ENCODE measurements at places on chromosomes 1 and 21.

DNA sequence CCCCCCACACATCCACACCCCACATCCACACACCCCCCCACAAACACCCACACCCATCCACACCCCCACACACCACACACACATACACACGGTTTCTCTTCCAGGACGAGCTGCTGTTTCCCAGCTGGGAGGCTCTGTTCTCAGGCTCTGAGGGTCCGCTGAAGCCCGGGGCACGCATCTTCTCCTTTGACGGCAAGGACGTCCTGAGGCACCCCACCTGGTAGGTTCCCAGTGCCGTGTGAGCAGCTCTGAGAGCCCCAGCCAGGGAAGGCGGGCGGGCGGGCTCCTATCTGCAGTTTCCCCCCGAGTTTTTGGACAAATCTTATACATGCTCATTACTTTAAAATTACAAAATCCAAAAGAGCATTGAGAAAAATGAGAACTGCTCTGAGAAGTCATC lies 31.2 kb downstream of the SLC19A1 start:
- peak; percentile 52 for DNase-seq

DNA sequence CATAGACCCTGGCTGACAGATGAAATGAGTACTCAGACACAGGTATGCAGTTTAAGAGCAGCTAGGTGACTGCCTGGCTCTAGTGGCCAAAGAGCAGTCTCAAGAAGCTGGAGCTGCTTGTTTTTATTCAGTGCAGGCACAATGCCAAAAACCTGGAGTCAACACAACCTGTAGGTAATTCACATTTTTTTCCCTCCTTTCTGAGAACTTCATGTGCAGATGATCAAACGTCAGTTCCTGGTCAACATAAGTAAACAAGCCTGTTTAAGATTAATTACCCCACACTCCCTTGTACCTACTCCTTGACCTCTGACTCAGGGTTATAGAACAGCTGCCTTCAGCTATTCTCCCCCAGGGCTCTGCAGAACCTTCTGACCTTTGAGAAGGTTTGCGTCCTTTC lies 17.3 kb upstream of the ACADM start:
- DNase-seq = no peak

- DNase-seq = no peak
These were observed 19.9 kb downstream of the PLA2G4A start for GRCh38 chr1:186848509-186849130.

DNA sequence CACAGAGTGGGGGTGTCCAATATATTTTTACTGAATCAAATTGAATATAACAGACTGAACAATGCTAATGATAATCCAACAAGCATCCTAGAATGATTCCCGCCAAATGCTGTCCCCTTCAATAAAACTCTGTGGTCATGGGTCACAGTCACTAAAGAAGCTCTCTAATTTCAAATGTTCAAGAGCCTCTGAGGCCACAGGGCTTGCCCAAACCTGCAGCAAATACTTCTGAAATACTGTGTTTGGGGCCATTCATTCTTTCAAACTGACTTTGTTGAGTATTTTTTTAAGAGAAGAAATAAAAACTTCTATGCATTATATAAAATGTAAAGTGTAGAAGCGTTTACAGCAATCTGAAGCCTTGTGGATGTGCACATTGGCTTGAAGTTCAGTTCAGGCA lies 7.6 kb upstream of the BEND5 start:
- no peak for DNase-seq

DNA sequence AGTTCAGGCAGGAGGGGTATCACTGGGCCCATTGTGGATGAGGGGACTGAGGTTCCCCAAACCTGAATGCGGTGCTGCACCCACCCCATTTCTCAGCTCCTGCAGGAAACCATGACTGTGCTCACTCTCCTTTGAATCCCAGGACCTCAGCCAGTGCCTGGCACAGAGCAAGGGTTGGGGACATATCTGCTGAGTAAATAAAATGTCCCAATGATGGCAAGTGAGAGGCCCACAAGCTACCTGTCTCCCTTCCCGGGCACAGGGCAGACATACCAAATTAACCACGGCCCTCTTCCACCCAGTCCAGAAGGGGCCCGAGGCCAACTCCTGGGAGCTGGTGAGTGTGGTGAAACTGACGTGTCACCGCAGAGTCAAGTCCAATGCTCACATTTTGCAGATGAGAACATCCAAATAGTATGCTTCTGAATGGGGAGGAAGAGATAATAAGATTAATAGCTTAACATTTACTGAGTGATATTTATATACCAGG lies 97.6 kb downstream of the EPHB2 start:
- DNase-seq = no peak
